ENCODE measurements at places on chromosomes 16 and 17.

GRCh38 chr17:83026311-83026811, 53.0 kb upstream of the METRNL start:
- no peak for DNase-seq

DNA sequence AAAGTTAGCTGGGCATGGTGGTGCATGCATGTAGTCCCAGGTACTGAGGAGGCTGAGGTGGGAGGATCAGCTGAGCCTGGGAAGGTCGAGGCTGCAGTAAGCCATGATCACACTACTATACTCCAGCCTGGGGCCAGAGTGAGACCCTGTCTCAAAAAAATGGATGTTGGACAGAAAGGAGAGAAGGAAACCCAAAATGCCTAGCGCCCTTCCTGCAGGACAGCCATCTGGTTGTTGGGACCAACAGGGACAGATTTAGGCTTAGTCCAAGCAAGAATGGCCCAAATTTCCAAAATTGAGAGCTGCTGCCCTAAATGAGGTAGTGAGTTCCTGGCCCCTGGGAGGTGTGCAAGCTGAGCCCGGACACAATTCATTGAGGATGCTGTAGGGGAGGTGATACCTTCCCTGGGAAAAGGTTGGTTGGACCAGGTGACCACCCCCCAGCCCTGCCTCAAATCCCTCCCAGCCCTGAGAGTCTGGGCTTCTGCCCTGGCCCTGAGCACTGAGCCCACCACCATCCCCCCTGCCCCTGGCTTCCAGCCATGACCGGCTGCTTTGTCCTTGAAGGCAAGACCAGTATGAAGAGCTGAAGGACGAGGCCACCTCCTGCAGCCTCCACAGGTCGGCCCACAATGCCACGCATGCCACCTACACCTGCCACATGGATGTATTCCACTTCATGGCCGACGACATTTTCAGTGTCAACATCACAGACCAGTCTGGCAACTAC, 35.1 kb downstream of the IL21R start:
- no peak for DNase-seq

- no peak for DNase-seq
These were observed 173.2 kb upstream of the FOXF1 start for GRCh38 chr16:86337138-86337537.

DNA sequence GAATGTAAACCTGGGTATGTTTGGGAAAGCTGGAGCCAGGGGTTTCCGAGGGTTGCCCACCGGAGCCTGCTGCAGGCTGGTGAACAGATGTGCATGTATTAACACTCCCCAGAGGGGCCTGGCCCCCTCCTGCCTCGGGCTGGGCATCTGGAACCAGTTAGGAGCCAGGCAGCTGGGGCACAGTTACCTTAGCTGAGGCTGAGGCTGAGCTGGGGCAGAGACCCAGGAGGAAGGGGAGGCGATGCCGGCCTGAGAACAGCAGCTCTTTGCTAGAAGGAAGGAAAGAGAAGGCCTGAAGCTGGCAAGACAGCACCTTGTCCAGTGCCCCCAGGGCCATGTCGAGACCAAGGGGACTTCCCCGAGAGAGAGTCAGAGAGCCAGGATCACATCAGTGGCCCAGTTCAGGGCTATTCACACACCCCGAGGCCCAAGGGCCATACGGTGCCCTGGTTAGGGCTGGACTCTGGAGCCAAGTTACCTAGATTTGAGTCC, 65.8 kb downstream of the RMI2 start:
- no peak for DNase-seq

DNA sequence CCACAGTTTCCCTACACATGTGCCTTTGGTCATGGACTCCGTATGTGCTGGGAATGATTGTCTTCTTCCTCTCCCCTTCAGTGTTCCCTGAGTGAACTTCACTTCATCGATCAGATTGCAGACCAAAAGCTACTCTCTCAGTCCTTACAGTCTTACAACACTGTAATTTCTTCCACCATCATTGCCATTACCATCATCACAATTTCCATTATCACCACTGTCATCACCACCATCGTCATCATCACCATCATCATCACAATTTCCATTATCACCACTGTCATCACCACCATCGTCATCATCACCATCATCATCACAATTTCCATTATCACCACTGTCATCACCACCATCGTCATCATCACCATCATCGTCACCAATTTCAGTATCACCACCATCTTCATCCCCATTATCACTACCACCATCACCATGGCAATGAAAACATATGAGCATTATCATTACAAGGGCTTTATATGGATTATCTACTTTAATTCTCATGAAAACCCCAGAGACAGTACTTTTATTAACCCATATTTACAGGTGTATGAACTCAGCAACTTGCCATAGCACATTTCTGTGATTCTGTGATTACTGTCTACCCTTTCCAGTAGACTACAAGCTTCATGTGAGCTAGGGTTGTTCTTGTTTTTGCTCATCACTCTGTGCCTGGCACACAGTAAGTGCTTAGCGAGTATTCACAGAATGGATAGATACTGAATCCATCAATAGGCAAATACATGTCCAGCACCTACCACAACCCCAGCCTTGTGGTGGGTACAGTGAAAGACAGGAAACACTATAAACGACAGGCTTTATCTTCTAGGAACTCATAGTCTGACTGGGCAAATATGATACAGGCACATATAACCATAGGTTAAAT, 327.0 kb downstream of the XYLT1 start:
- DNase-seq, result no peak
